ENCODE measurements at places on chromosomes 5 and 9.

- no peak for DNase-seq
Observed at GRCh38 chr5:3595006-3595961, at the start of gene IRX1. Gene IRX1, plus strand, starts transcription at chr5:3595832. Its CDS starts 274 bp downstream, at chr5:3596106.

GRCh38 chr5:178108966-178109365 is 4.4 kb upstream of the N4BP3 start:
- DNase-seq, result no peak

- DNase-seq, result no peak
Observed at GRCh38 chr5:89595056-89595455, 712.1 kb upstream of the MEF2C start.

- no peak for DNase-seq
Observed at GRCh38 chr5:60997721-60998120, 52.7 kb downstream of the NDUFAF2 start.

DNA sequence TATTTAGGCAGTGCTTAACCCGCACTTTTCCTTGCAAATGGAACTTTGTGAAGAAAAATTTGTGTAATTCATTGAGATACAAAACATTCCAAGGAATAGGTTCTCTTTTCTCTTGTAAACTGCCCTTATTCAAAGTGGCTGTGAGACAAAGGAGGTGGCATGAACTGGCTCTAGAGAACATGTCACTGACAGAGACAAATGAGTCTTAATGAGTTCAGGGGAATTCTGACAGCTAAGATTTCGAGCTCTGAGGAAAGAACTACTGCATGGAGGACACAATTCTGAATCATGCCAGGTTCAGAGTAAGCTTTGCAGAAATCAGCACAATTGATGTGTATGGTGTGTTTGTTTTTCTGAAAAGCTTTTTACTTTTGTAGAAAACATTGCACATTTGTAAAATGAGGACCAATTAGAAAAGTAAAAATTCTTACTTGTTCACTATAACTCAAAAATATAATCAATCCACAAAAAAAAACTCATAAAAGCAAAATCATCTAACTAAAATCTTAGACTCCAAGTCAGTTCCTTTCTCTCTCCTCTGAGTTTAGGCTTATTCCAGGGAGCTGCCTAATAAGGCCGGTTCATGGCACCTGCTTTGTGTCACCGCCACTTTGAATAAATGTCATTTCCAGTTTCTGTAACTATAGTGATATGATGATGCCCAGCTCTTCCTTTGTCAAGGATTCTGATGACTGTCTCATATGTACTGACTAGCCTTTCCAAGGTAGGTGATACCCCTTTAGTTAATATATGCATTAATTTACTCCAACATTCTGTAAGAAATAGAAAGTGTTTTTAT is 163.2 kb downstream of the HCN1 start:
- DNase-seq, result no peak

DNA sequence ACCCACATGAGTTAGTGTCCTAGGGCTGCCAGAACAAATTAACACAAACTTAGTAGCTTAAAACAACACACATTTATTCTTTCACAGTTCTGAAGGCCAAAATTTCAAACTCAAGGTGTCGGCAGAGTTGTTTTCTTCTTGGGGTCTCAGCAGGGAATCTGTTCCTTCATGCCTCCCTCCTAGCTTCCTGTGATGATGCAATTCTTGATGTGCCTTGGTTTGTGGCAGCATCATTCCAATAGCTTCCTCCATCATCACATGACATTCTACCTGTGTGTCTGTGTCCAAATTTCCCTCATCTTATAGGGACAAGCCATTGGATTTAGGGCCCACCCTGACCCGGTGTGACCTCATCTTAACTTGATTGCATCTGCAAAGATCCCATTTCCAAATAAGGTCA is 12.2 kb upstream of the SLC25A48 start:
- no peak for DNase-seq

GRCh38 chr9:132562306-132562573 is 20.2 kb upstream of the BARHL1 start:
- no peak for DNase-seq

GRCh38 chr5:82365026-82365425 is 86.9 kb upstream of the RPS23 start:
- DNase-seq, result no peak

GRCh38 chr9:34589636-34590380 is at the start of gene CNTFR:
Gene CNTFR, minus strand, starts transcription at chr9:34589724. Its CDS starts 20,743 bp downstream, at chr9:34568981.
- peak; percentile 77 for DNase-seq

DNA sequence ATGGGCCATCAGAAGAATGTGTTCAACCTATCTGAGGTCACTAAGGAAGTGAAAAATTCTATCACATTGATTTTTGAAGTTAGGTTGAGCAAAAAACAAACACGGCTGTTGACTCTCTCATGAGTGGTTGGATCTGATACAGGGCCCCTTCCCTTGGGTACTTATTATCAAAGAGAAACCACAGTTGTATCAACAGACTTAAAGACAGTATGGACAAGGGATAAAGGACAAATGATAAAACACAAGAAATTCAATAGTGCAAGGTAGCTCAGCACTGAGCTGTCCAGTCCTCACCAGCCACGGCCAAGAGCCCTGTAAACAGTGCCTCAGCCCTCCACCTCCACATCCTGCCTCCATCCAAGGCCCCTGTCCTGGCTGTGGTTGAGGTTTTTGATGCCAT is 86.9 kb downstream of the UBE2QL1 start:
- no peak for DNase-seq

DNA sequence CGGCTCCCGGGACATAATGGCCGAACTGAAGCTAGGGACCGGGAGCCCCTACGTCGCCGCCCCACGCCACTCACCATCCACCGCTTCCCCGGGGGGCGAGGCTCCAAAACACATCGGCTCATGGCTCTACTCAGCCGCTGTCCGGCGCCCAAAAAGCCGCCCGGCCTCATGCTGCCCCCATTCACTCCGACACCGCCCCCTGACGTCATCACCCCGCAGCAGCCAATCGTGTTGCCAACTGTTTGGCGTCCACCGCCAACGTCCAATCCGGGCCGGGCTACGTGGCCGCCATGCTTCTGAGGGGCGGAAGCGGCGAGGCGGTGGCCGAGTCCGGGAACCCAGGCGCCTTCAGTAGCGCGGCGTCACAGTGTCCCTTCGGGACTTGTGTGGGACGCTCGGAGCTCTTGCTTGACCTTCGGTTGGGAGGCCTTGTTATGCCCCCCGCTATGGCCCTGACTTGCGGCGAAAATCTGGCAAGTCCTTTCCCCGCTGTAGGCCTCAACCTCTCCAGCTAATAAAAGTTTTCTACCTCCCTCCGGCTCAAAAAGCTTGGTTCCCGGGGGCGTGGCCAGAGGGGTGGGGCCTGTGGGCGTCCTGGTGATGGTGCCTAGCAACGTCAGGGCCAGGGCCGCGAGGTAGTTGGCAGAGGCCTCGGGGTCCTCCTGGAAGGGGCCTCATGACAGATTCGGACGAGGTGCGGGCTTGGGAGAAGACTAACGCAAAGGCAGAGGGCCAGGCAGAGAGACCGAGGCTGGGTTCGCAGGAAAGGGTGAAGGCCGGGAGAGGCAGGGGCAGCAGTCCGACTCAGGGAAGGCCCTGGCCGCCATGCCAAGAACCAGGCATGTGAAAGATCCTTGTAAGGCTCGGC is at the start of the genes PTRH1 and TTC16:
Gene PTRH1 (minus strand): TSS at position 194 of the 868 bp plus-strand sequence. CDS start 24 bp downstream, at position 170.
Gene TTC16 (plus strand): TSS at position 610 of the 868 bp plus-strand sequence. CDS start 67 bp downstream, at position 677.
- DNase-seq, result peak; percentile 98

- DNase-seq, result no peak
Observed at GRCh38 chr5:165079389-165079788, 1574.0 kb downstream of the MAT2B start.

GRCh38 chr5:178808886-178809285 is 50.9 kb upstream of the ZNF354B start:
- no peak for DNase-seq

DNA sequence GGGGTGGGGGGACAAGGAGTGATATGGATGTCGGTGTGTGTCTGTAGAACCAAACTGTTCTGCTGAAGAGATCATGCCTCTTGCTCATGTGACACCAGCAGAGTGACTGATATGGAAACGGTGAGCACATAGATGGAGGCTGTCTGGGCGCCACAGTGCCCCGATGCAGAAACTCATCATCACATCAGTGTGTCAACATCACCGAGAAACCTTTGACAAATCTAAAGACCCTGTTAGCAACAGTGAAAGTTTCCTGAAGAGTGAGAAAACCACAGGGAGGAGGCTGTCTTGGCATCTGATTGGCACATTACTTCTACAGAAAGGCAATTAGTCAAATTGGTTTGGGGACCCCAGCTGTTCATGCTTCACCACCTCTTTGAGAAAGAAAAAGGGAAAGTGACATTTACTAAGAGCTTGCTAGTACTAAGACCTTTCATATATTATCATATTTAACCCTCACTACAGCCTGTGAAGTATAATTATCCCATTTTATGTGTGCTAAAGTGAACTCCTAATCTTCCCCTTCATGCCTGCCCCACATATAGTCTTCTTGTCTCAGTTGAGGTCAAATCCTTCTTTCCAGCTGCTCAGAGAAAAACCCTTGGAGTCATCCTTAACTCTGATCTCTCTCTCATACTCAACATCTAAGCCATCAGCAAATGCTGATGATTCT is 25.6 kb downstream of the CSF2 start:
- DNase-seq, result no peak

GRCh38 chr5:63050916-63051315 is 472.3 kb downstream of the LRRC70 start:
- DNase-seq, result no peak

DNA sequence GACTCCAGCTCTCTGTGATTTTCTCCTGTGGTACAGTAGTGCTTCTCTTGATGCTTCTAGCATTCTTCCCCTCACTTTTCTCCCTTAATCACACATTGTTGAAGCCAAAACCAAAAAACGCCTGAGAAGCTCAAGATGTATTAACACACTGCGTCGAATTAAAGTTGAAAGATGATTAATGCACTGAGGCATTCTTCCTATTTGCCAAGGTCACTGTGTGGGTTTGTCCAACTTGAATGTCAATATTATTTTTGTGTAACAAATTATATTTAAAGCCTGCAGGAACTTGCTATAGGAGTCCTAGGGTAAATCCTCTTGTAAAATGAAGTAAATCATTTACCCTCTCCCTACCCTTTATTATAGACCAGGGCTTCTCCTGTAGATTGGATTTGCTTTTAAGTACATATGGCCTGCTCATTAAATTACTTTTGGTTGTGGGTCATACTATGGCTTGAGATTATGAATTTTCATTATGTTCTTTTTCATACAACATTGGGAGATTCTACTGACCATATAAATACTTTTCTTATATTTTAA is 68.1 kb downstream of the GDA start:
- DNase-seq, result no peak

DNA sequence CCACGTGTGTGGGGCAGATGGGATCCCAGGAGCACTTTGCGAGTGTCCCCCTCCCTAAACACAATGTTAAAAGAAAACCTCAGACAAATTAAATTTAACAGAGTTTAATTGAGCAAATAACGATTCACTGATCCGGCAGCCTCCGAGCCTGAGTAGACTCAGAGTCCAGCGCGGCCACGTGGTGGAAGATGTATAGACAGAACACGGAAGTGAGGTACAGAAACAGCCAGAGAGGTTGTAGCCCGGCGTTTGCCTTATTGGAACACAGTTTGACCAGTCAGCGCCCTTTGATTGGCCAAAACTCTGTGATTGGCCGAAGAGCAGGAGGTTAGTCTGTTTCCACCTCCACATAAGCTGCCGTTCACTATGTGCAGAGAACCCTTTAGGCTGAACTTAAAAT is 363.0 kb upstream of the IRX2 start:
- DNase-seq, result no peak

- DNase-seq, result peak; percentile 93
Observed at GRCh38 chr5:177495243-177496060, 2.0 kb downstream of the PDLIM7 start.

- DNase-seq, result no peak
Observed at GRCh38 chr5:51811883-51812471, 428.7 kb downstream of the ISL1 start.

GRCh38 chr9:14906000-14906399 is 4.2 kb downstream of the FREM1 start:
- no peak for DNase-seq

DNA sequence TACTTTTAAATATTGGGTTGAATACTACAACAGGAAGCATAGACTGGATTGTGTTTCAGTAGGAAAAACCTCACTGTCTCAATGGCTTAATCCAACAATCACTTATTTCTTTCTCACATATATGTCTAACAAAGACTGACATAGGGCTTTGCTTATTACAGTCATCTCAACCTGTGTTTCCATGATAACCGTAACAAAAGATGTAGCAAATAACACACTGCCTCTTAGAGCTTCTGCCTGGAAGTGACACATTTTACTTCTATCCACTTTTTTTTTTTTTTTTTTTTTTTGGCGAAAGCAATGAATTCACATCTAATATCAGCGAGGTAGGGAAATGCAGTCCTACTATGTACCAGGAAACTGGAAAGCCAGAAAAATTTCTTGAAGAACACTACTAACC is 204.9 kb upstream of the CDKN2B start:
- DNase-seq, result no peak

GRCh38 chr9:136170006-136170901 is 34.7 kb downstream of the LHX3 start:
- DNase-seq, result no peak

DNA sequence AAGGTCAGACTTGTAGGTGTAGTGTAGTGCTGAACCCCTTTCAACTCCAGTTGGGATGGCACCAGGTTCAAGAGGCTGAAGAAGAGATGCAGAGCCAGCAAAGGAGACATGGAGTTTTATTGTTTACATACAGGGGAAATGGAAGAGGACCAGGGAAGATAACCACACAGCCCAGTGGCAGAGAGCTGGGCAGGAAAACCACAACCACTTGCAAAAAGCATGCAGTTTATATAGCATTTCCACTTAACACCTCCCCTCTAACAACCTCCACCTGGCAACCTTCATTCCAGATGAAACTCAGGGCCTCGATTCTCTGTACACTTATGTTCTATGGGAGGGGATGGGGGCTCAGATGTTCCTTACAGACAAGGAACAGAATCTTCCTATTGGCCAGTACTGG is 56.9 kb downstream of the SNX24 start:
- DNase-seq, result no peak

- DNase-seq, result no peak
Observed at GRCh38 chr9:76018235-76018634, 127.8 kb downstream of the PCSK5 start.

Measured in right hindlimb (tissue), 1 donor.